A172 (cell line): ENCODE measurements at places on chromosomes 11 and 22.

DNA sequence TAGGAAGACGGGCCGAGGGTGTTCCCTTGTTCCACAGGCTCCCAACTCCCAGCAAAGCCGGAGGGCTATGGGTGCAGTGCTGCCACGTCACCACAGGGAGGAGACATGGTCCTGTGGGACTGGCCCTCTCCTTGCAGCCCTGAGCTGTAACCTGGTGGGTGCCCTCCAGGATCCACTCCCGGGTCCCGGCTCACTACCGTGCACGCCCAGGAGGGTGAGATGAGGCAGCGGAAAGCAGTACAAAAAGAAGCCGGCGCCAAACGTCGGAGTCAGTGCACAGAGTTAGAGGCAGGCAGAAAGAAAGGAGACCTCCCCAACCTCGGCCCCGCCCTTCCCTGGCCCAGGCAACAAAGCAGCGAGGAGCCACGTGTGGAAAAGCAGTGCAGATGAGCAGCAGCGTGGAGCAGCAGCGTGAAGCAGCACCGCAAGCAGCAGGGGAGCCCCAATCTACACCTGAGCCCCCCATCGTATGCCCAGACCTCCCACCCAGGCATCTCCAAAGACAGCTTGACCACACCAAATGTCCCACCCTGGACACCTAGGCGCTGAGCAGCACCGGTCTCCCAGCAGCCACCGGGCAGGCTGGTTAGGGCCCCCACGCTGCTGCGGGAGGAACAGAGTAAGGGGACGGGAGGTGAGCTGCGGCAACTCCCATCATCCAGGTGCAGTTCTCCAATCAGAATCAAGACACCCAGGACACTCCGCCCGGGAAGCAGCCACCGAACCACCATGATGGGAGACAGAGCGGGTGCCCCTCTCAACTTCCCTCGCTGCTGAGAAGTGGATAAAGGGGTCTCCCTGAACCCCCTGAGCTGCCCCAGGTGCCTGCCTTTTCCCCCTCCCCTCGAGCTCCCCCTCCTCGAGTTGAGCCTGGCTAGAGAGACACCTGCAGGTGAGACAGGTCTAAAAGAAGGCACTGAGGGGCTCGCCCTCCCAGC lies 28.8 kb downstream of the IGSF9B start:
- peak; percentile 54 for DNase-seq

DNA sequence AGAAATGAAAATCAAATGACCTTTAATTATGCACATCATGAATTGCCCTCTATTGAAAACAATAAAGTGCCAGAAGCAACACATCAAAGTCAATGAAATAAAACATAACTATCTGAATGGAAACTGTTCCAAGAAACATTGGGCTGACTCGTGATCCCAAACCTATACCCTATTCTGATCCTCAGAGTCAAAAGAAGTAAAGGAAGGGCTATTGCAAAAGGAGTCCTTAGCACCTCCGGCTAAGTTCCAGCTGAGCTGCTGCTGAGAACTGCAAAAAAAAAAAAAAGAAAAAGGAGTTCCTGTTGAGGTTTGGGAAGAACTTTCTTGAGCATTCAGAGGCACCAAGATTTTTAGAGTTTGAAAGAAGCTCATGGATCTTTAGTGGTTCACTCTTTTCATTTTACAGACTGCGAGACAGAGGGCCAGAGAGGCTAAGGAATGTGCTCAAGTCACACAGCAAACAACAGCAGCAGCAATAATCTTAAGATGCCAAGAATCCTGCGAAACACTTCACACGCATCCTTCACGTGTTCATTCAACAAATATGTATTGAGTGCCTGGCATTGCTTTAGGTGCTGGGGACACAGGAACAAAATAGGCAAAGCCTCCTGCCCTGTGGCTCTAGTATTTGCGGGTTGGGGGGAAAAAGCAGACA lies 841 bp upstream of the TMPRSS13 start:
- DNase-seq = no peak

DNA sequence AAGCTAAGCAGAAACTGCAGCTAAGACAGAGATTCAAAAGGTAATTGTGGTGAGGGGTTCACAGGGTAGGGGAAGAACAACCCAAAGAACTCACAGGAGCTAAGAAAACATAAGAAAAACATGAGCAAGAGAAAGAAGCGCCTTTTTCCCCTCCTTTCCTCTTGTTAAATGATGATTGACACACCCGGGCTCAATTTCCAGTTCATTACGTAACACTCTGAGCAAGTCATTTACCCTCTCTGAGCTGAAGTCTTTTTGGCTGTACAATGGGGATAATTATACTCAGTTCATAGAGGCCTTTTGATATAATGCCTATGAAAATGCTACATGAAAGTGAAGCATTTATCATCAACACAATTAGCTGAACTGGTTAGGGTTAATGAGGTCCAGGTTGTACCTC lies 17.2 kb downstream of the LRP4 start:
- no peak for DNase-seq

- DNase-seq = peak; percentile 62
Measured at GRCh38 chr11:119759324-119759723, 30.3 kb upstream of the NECTIN1 start.

DNA sequence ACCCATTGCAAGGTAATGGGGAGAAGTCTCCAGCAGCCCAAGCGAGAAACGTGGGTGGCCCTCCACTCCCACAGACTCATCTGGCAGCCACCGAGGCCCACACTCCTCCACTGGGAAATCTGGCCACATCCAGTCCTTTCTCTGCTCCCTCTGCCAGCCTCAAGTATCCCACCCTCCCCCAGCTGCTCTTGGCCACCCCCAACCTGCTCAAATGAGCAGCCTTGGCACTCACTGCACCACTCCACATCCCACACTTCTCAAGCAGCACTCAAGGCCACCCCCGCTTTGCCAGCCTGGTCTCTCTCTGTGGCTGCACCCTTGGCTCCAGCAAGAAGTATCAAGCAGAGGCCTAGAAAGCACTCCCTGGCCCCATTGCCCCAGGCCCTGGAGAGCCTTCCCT lies 28.2 kb downstream of the SLC22A12 start:
- no peak for DNase-seq

GRCh38 chr11:128196235-128196634 lies 391.1 kb downstream of the ETS1 start:
- DNase-seq = no peak

GRCh38 chr22:46061124-46061500 lies 84.2 kb upstream of the WNT7B start:
- DNase-seq = no peak

DNA sequence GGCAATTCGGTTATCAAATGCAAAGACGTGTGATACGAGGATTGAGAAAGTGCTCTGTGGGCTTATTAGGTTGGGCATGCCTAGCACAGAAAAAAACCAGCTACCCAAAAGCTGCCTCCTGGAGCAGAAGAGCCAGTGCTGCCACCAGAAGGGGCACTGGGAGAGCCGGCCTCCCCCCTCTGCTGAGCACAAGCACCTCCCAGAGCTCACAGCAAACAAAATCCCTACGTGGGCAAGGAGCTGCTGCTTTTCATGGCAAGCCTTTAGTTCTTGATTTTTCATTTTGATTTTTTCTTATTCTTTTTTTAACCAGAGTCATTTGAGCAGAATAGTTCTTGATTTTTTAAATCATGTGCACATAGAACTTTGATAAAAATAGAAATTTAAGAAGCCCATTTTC lies 12.8 kb downstream of the RPUSD4 start:
- DNase-seq = no peak

- DNase-seq = no peak
Measured at GRCh38 chr11:95296165-95296564, 65.2 kb upstream of the SESN3 start.
